Pancreas (tissue), 10 donors: ENCODE measurements at places on chromosomes 3 and 15. TPM values are rescaled to one million over a fixed set of nuclear protein-coding genes. Genes with fewer than 3 reads are reported as not detected.
A peak's percentile ranks its signal among the peaks of the same experiment; 100 is the strongest.

DNA sequence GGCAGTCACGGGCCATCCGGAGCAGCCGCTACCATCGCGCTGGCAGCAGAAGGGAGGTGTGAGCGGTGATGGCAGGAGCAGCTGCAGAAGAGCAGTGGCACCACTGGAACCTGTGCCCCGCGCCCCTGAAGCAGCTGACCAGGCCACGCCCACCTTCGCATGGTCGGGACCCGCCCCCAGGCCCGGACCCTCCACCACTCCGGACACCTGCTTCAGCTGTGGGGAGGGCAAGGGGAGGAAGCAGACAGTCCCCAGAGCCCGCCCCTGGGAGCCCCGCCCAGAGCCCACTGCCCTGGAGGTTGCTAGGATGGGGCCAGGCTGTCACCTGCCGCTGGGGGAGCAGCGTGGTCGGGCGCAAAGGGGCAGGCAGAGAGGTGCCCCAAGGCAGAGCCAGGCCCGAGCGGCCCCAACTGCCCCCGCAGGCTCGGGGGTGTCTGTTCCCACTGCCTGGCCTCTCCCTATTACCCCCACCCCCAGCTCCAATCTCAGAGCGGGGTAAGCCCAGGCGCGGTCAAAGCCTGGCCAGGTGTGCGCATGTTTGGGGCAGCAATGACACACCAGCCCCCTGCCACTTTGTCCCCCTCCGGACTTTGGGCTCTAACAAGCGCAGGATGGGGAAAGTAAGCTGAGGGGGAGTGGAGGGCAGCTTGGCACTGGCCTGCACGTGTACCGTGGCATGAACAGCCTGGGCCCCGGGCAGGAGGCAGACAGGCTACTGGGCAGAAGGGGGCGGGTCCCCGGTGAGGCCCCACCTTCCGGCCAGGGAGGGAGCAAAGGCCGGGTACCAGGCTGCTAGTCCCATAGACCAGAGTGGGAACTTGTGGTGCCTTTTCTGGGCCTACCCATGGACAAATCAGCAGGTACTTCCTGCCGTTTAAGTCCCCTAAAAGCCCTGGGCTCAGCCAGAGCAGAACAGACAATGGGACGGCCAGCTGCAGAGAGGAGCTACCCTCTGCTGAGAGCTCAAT, 8.7 kb downstream of the SPCS1 start:
- no peak overlapping the region for H3K27ac ChIP-seq
- H3K4me1 ChIP-seq = no peaks in the 10 kb centered on the region
- H3K36me3 ChIP-seq = no peaks in the 10 kb centered on the region
- DNase-seq = peak; percentile 35
- no peaks in the 10 kb centered on the region for H3K27me3 ChIP-seq

- H3K27me3 ChIP-seq = no peaks in the 10 kb centered on the region
- peaks cover 36% of the 10 kb centered on the region for H3K36me3 ChIP-seq
- H3K4me3 ChIP-seq = no peak overlapping the region
- peak overlapping the region; percentile 50 for H3K27ac ChIP-seq
- peaks cover 25% of the 10 kb centered on the region for H3K4me1 ChIP-seq
These were observed 5.1 kb downstream of the ACAA1 start for GRCh38 chr3:38131621-38132369.

DNA sequence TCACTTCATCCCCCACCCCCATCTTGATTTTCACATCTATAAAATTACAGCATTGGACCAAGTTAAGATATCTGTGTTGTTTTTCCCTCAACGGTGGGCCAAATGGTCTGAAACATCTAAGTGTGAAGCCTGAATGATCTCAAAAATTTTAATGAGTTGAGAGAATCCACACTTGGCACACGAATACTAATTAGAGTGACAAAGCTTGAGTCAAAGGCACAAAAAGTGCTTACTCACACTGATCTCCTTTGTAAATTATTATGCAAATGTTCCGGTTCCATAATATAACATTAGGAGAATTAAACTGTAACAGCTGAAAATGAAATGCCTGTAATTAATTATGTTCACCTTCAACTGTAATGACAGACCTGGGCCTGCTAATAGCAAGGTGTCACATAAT, 33.6 kb downstream of the GPR176 start:
- H3K27me3 ChIP-seq = no peaks in the 10 kb centered on the region
- peaks cover 20% of the 10 kb centered on the region for H3K4me1 ChIP-seq
- no peak overlapping the region for H3K27ac ChIP-seq
- H3K4me3 ChIP-seq = no peak overlapping the region

DNA sequence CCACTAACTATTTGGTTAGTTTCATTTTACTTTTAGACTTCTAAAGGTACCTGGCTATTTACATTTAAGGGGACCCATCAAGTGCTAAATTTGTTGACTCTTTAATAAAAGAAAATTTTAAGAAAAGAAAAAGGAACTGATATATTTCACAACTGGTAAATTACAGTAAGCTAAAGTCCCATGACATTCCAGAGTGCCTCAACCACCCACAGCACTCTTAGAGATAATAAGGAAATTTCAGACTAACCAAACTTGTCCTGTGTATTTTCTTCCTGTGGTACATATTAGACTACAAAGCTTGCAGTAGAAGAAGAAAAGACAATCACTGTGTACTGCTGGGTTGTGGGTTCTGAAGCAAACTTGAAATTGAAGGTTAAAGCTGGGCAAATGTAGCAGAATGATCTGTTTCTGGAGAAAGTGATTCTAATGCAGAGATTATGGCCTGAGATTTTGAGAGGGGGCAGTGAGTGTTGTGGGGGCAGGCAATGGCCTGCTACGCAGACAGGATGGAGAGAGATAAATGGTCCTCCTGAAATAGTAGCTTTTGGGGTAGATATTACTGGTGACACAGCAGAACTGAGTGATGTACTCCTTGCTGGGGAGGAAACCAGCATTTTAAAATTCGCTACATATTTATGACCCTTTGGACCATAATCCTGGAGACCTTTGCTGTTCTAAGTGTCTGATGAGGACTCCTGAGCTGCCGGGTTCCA, 24.5 kb upstream of the MFSD1 start:
- H3K4me3 ChIP-seq = no peak overlapping the region
- H3K4me1 ChIP-seq = no peaks in the 10 kb centered on the region
- no peak overlapping the region for H3K27ac ChIP-seq
- H3K36me3 ChIP-seq = no peaks in the 10 kb centered on the region

The SPTSSB gene
- 8.0 TPM for polyA plus RNA-seq

The CLSTN2 gene
- 0.99 TPM for polyA plus RNA-seq

The GOLGA6L9 gene
- polyA plus RNA-seq = 7.3 TPM

DNA sequence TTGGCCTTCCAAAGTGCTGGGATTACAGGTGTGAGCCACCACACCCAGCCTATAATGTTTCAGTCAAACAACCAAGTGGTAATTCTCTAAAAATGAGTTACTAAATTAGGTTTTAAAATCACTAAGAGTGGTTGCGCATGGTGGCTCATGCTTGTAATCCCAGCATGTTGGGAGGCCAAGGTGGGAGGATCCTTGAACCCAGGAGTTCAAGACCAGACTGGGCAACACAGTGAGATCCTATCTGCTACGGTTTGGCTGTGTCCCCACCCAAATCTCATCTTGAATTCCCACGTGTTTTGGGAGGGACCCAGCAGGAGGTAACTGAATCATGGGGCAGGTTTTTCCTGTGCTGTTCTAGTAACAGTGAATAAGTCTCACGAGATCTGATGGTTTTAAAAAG, 26.1 kb downstream of the SEC11A start:
- no peak overlapping the region for H3K27ac ChIP-seq
- DNase-seq = no peak
- no peaks in the 10 kb centered on the region for H3K27me3 ChIP-seq
- H3K36me3 ChIP-seq = no peaks in the 10 kb centered on the region
- no peak overlapping the region for H3K4me3 ChIP-seq
- H3K4me1 ChIP-seq = no peaks in the 10 kb centered on the region

DNA sequence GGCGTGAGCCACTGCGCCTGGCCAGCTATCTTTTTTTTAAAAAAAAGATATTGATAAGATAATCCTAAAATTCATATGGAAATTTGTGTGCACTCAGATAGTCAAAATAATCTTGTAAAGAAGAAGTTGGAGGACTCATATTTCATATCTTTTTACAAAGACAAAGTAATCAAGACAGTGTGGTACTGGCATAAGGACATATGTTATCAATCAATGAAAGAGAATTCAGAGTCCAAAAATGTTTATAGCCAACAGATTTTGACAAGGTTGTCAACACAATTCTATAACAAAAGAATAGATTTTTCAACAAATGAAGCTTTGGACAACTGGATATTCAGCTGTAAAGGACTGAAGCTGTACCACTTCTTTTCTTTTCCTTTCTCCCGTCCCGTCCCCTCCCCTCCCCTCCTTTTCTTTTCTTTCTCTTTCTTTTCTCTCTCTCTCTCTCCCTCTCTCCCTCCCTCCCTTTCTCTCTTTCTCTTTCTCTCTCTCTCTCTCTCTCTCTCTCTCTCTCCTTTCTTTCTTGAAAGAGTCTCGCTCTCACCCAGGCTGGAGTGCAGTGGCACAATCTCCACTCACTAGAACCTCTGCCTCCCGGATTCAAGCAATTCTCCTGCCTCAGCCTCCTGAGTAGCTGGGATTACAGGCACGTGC, 126.8 kb downstream of the GSK3B start:
- H3K27ac ChIP-seq = no peak overlapping the region
- no peak overlapping the region for H3K4me3 ChIP-seq
- no peaks in the 10 kb centered on the region for H3K4me1 ChIP-seq
- no peaks in the 10 kb centered on the region for H3K27me3 ChIP-seq

DNA sequence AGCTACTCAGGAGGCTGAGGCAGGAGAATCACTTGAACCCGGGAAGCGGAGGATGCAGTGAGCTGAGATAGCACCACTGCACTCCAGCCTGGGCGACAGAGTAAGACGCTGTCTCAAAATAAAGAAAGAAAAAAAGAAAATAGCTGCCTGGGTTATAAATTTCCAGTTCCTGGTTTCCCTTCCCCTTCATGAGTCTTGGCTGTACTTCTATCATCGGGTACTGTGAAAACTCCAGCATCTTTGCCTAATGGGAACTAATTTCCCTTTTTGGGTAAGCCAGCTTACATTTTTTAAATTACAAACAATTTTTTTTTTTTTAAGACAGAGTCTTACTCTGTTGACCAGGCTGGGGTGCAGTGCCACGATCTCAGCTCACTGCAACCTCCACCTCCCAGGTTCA, 15.0 kb downstream of the DENND4A start:
- no peak overlapping the region for H3K4me3 ChIP-seq
- no peaks in the 10 kb centered on the region for H3K36me3 ChIP-seq
- H3K4me1 ChIP-seq = no peaks in the 10 kb centered on the region
- H3K27ac ChIP-seq = no peak overlapping the region
- no peaks in the 10 kb centered on the region for H3K27me3 ChIP-seq

GRCh38 chr3:124643453-124643852, 86.8 kb upstream of the UMPS start:
- H3K27me3 ChIP-seq = no peaks in the 10 kb centered on the region
- H3K4me3 ChIP-seq = no peak overlapping the region
- no peak overlapping the region for H3K27ac ChIP-seq
- DNase-seq = no peak

DNA sequence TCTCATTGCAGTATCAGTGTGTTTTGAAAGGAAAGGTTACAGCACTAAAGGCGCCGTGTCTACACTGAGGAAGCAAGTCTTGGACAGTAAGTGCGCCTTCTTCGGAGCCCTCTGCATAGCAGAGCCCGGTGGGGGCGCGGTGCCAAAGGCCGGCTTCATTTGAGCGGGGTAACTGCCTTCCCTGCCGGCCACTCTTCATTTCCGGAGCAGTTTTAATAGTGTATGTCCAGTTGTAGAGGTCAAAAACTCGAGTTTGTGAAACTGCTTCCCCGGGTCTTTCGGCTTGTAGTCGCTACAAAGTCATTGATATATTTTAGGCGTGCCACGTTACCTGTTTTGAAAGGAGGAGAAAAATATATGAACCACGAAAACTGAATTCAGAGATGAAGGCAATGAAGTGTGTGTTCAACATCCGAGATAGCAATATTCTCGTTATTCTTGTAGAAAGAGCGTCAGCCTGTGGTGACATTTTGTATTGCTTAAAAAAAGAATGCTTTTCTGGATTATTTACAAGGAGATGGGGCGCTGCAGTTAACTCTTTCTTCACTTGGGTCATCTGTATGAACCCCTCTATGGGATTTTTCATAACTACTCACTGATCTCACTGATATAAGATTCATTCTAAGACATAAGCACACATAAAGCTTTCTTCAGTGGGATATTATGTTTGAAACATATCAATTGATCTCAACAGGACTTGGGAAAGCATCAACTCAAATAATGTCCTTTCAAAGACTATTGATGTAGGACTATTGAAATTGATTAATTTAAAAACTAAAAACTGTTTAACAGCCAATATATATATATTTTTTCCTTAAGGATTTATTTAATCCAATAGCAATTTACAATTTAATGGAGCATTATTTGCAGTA, 3.0 kb downstream of the ALCAM start:
- no peaks in the 10 kb centered on the region for H3K27me3 ChIP-seq
- peak overlapping the region; percentile 80 for H3K27ac ChIP-seq
- no peaks in the 10 kb centered on the region for H3K36me3 ChIP-seq
- H3K4me1 ChIP-seq = peaks cover 26% of the 10 kb centered on the region
- H3K4me3 ChIP-seq = peak overlapping the region; percentile 76

The MASP1 gene
- 0.30 TPM for polyA plus RNA-seq

DNA sequence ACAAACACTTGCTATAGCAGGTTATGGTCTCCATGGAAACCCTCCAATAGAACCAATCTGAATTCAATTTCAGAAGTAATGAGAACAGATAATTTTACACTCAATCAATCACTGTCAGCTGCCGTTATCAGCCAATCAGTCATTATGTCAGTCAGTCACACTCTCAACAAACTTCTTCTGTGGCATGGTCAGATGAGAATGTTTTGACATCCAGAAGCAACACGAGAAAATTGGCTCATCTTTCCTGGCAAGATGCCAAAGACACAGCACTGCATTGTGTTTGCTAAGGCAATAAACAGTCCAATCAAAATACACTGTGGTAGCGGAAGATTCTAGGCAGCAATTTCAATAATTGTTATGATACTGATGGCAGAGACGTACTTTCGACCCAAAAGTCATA, 190.7 kb downstream of the RORA start:
- H3K4me1 ChIP-seq = peaks cover 17% of the 10 kb centered on the region
- no peak overlapping the region for H3K4me3 ChIP-seq
- no peak overlapping the region for H3K27ac ChIP-seq
- H3K27me3 ChIP-seq = no peaks in the 10 kb centered on the region
- DNase-seq = no peak

DNA sequence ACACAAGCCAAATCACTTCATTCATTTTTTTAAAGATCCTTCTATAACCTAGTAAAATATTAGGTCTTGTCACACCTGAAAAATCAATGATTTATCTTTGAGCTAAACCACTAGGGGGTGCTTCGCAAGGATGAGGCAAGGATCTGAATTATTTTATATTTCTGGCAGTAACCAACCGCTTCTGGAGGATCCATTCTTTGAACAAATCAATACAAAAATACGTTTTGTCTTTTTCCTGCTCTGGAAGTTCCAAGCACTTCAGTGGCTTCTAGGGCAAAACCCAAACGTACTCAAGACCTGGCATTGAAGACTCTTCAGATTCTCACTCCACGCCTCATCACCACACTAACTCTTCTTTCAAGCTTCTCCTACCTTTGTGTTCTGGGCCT, 486 bp downstream of the LSG1 start:
- H3K4me1 ChIP-seq = peaks cover 15% of the 10 kb centered on the region
- peak overlapping the region; percentile 93 for H3K27ac ChIP-seq
- H3K4me3 ChIP-seq = peak overlapping the region; percentile 56
- no peaks in the 10 kb centered on the region for H3K27me3 ChIP-seq

- H3K4me1 ChIP-seq = no peaks in the 10 kb centered on the region
- DNase-seq = no peak
- no peak overlapping the region for H3K4me3 ChIP-seq
- no peak overlapping the region for H3K27ac ChIP-seq
These were observed 319.5 kb downstream of the KCNH8 start for GRCh38 chr3:19467761-19468160.

The AP3B2 gene
- polyA plus RNA-seq = 9.5 TPM

The SI gene
- 0.04 TPM for polyA plus RNA-seq
